ENCODE measurements at places on chromosomes 2 and 18.

DNA sequence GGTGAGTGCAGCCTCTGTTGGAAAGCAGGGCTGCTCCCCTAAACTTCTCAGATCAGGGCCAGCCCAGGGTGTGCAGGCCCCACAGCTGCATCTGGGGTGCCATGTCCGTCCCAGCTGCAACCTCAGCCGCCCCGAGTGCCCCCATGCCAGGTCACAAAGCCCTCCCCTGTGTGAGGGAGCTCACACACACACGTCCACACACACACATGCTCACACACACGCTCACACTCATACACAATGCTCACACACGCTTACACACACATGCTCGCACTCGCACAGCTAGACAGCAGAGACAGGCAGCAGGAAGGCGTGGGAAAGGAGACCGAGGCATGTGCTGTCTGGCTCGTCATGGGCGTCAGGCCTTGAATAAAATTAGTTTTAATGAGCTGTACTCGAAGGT, 55.4 kb downstream of the ADI1 start:
- H3K4me3 ChIP-seq = no peak overlapping the region
- no peaks in the 10 kb centered on the region for H3K36me3 ChIP-seq
- DNase-seq = no peak
- peaks cover 10% of the 10 kb centered on the region for H3K4me1 ChIP-seq
- no peak overlapping the region for H3K27ac ChIP-seq
- no peaks in the 10 kb centered on the region for H3K27me3 ChIP-seq

DNA sequence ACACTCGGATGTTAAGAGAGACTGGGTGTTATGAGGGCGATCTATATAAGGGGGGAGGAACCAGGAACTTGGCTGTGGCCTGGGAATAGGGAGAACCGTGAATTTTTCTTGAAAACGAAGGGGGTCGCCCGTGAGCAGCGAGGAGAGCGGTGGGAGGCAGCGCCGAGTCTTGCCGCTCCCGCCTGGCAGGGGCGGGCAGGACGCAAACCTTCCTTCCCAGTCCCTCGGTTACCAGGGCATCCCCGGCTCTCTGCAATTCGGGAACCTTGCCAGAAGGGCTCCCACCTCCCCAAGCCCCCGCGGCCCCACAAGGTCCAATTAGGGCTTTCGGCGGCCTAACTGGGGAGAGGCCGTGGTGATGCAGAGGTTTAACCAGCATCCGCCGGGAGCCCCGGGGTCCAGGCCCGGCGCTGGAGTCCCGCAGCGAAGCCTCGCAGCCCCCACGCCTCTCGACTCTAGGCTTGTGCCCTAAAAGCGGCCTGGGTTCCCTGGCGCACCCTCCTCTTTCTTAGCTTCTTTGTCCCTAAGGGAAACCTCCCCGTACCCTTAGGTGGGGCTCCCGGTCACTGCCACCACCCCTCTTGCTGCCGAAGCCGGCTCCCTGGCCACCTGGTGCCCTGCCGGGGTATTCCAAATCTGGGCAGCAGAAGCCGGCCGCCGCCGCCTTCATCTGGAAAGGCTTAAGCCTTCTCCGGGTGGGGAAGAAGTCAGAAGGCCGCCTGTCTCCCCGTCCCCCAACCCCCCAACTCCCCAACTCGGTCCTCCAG, 680 bp upstream of the FHOD3 start:
- no peaks in the 10 kb centered on the region for H3K27me3 ChIP-seq
- H3K27ac ChIP-seq = peak overlapping the region; percentile 62
- H3K4me1 ChIP-seq = peaks cover 18% of the 10 kb centered on the region
- H3K4me3 ChIP-seq = peak overlapping the region; percentile 69
- no peaks in the 10 kb centered on the region for H3K36me3 ChIP-seq

DNA sequence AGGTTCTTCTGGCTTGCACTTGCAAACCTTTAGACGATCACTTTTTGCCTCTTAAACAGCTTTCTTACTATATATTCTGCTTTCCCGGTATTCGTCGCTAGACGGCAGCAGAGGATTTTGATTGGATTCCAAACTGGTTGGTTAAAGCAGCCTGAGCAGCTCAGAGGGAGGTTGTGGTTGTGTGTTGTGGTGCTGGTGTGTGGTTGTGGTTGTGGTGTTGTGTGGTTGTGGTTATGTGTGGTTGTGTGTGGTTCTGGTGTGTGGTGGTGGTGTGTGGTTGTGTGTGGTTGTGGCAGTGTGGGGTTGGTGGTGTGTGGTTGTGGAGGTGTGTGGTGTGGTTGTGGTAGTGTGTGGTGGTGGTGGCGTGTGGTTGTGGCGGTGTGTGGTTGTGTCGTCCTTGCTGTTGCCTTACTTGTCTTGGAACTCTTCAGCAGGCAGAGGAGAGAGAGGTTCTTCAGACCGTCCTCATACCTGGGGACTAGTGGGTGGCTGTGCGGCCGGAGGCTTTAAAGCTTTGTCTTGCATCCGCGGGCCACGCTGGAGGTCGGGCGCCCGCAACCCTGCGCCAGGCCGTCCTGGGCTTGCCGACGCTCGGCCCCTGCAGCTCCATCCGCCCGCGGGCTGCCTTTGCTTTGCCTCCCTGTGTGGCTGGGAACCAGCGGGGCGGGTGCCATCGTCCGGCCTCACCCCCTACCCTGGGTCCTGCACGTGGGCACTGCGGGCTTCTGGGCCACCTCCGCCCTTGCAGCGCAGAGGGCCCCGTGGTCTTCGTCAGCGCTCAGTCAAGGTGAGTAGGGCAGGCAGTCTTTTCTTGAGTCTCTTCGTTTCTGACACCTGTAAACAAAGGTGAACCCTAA, 190.8 kb downstream of the ARHGAP28 start:
- no peak for DNase-seq
- no peak overlapping the region for H3K27ac ChIP-seq
- no peak overlapping the region for H3K4me3 ChIP-seq
- H3K27me3 ChIP-seq = no peaks in the 10 kb centered on the region

- no peaks in the 10 kb centered on the region for H3K4me1 ChIP-seq
- no peaks in the 10 kb centered on the region for H3K36me3 ChIP-seq
- no peak for DNase-seq
- no peak overlapping the region for H3K27ac ChIP-seq
Observed at GRCh38 chr2:219997341-219997851, 370.0 kb downstream of the SLC4A3 start.

DNA sequence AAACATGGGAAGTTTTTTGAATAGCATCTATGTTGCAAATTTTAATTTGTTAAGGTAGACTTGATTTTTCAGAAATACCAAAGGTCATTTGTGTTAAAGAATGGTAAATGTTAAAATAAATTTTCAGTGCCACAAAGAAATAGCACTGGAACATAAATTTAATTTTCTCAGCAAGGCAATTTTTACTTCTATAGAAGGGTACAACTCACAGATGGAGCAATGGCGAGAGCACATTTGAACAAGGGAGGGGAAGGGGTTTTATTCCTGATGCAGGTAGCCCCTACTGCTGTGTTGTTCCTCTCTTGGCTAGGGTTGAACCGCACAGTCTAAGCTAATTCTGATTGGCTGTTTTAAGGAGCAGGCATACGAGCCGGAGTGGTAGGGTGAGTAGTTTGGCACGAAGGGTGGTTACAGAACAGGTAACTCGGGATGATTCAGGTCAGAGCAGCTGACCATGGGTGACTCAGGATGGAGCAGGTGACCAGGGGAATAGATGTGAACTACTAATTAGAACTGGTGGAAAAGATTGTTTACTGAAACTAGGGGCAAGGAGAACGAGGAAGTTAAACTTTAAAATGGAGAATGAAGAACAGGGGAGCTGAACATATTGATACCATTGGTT, 50.1 kb upstream of the PSME4 start:
- no peaks in the 10 kb centered on the region for H3K27me3 ChIP-seq
- H3K4me1 ChIP-seq = peaks cover 14% of the 10 kb centered on the region
- H3K36me3 ChIP-seq = no peaks in the 10 kb centered on the region
- no peak overlapping the region for H3K27ac ChIP-seq
- no peak for DNase-seq
- no peak overlapping the region for H3K4me3 ChIP-seq

DNA sequence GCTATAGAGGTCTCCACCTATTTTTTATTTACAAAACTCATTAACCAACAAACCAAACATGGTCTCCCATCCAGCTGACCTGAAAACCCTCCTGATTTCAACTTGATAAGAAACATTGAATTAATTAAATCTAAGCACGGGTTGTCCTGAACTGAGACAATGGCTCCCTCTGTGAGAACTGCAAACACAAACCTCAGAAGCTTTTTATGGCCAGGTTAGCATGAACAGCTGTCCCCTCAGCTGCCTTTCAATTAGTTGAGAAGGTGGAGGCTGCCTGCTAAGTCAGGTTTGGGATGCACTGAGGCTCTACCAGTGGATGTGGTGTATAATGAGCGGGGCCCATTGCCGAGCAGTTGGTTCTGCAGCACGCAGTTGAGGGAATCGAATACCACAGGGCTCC, 258.5 kb upstream of the DDX18 start:
- H3K4me1 ChIP-seq = no peaks in the 10 kb centered on the region
- no peaks in the 10 kb centered on the region for H3K27me3 ChIP-seq
- no peak overlapping the region for H3K27ac ChIP-seq

- H3K27me3 ChIP-seq = no peaks in the 10 kb centered on the region
- H3K4me1 ChIP-seq = peaks cover 63% of the 10 kb centered on the region
- no peak for DNase-seq
Observed at GRCh38 chr2:109692013-109692743, 78.0 kb downstream of the SOWAHC start.

- DNase-seq = no peak
- peaks cover 10% of the 10 kb centered on the region for H3K4me1 ChIP-seq
- H3K36me3 ChIP-seq = no peaks in the 10 kb centered on the region
- no peak overlapping the region for H3K27ac ChIP-seq
- no peak overlapping the region for H3K4me3 ChIP-seq
Observed at GRCh38 chr18:10563886-10564285, 38.1 kb downstream of the NAPG start.

DNA sequence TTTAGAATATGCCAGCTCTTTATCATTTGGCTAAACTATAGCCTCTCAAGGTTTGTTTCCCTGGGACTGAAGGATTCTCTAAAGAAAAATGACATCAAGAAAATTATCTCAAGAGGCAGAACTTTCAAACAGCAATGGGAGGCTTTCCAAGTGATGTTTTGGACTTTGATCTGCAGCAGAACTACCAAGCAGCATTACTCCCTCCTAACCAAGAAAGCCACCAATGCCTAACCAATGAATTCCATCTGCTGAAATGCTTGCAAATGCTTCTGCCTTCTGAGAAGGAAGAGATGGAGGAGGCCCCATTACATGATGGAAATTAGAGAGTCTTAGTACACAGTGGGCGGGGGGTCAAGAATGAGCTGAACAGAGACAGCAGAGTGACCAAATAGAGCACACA, 95.1 kb upstream of the SLC35G4 start:
- DNase-seq = no peak
- H3K27me3 ChIP-seq = no peaks in the 10 kb centered on the region
- H3K4me1 ChIP-seq = no peaks in the 10 kb centered on the region
- no peak overlapping the region for H3K4me3 ChIP-seq
- no peak overlapping the region for H3K27ac ChIP-seq
- H3K36me3 ChIP-seq = no peaks in the 10 kb centered on the region

DNA sequence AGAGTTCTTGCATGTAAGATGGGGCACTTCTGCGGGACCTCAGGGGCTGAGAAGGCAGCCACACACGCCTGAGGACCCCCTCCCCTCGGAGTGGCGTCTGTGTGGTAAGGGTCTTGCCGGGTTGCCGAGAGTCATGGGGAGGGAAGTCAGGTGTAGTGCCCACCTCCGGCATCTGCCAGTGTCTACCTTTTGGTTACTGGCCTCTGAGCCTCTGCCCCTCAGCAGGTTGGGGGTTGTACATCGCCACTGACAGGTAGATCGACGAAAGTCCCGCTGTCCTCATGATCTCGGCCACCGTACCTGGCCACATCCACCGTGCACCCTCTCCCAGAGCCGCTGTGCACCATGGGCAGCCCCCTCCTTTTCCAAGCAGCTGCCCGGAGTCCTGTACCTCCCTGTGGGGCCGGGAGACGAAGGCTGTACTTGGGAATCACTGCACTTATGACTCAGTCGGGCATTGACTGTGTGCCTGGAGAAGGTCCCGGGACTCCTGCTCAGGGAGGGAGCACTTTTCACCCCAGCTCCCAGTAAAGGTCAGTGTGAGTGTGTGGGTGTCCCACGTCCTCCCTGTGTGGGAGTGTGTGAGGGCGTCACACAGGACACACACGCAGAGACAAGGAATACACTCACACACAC, 332.4 kb upstream of the MYT1L start:
- H3K4me1 ChIP-seq = peaks cover 18% of the 10 kb centered on the region
- no peaks in the 10 kb centered on the region for H3K36me3 ChIP-seq
- no peak for DNase-seq

GRCh38 chr18:78496079-78496478, 483.5 kb upstream of the SALL3 start:
- peak overlapping the region; percentile 13 for H3K27ac ChIP-seq
- H3K4me1 ChIP-seq = peaks cover 8% of the 10 kb centered on the region
- no peak overlapping the region for H3K4me3 ChIP-seq

DNA sequence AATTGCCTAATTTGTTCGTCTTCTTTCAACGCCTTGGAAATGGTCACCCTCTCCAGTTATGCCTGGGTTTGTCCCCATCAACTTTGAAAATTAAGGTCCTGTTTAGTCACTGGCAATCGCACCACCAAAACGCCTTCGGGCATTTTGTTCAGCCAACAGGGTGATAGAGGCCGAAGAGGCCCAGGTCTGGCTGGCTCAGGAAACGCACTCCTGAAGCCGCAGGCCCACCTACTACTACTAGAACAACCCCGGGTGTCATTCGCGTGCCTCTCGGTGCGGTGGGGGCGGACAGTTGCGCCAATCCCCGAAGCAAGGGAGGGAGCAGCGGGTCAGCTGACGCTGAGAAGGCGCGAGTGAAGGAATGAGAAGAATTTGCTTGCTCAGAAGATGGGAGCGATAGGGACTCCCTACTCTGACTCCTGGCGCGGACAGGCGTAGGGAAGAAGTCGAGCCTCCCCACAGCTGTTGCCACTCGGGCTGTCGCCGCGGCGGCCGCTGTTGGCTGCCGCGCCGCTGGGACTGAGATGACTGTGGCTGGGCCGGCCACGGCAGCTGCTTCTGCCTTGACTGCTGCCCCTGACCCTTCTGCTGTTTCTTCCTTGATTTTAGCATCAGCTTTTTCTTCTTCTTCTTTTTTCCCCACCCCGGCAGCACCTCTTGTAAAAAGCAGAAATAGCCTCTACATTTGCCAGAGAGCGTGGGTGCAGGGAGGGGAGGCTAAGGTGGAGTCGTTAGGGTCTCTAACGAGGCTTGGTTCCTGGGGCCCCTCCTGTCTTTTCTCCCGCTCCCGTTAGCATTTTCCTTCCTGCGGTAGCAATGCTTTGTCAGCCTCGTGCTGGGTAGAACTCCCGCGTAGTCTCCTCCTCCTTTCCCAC, 387.6 kb downstream of the FIGN start:
- peak overlapping the region; percentile 78 for H3K27ac ChIP-seq
- H3K4me1 ChIP-seq = peaks cover 12% of the 10 kb centered on the region
- H3K36me3 ChIP-seq = no peaks in the 10 kb centered on the region
- H3K4me3 ChIP-seq = peak overlapping the region; percentile 40

- no peaks in the 10 kb centered on the region for H3K27me3 ChIP-seq
- no peaks in the 10 kb centered on the region for H3K36me3 ChIP-seq
- no peak for DNase-seq
- no peaks in the 10 kb centered on the region for H3K4me1 ChIP-seq
Observed at GRCh38 chr2:183244300-183244844, 120.1 kb downstream of the NUP35 start.

DNA sequence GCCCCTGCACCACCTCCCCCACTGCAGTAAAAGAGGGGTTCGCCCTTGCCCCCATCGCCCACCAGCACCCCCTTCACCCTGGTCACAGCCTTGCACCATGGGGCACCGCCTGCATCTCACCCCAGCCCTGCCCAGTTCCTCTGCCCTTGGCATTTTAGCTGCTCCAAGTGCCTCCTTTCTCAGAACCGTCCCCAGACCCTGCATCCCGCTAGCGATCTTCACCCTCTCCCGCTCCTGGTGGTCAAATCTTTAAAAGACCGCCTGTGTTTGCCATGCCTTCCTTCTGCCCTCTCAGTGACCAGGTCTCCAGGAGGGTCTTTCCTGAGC, 114.7 kb upstream of the OTOS start:
- H3K36me3 ChIP-seq = no peaks in the 10 kb centered on the region
- H3K27ac ChIP-seq = no peak overlapping the region
- peaks cover 25% of the 10 kb centered on the region for H3K4me1 ChIP-seq

Measured in vagina (tissue), 2 donors.